ENCODE measurements at places on chromosomes 7 and 10. TPM values are rescaled to one million over a fixed set of nuclear protein-coding genes. Genes with fewer than 3 reads are reported as not detected.

DNA sequence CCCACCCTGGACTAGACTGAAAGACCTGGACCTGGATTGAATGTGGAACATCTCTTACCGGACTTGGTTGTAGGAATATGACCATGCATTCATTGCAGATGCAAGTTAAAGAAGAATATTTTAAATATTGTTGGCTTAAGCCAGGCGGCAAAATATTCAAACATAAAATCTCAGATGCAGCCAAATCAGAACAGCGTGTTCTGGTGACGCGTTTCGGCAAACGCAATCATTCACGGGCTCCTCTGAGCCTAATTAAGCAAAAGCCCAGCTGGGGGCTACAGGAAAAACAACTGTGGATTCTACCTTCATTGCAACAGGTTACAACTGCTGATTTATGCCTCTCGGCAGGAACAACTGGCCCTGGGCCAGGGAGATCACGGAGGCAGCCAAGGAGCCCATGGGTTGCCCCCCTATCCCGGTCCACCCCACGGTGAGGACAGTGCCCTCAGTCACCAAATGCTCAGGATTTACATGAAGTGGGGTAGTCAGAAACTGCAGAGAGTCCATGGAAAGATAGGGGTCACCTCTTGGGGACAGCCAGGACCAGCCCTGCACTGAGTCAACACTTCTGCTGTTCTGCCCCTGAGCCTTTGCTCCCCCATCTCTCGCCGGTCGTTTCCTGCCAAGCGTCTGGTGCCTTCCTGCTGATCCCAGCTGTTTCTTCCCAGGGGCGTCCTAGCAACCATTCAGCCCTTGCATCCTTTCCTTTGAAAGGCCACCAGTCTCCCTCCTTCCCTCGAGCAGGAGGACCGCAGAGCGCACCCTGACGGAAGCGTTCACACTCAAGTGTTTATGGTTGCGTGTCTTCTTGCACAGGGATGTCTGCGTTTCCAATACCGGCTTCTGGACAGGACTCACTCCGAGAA, 64.4 kb upstream of the SFMBT2 start:
- DNase-seq = peak; percentile 20

DNA sequence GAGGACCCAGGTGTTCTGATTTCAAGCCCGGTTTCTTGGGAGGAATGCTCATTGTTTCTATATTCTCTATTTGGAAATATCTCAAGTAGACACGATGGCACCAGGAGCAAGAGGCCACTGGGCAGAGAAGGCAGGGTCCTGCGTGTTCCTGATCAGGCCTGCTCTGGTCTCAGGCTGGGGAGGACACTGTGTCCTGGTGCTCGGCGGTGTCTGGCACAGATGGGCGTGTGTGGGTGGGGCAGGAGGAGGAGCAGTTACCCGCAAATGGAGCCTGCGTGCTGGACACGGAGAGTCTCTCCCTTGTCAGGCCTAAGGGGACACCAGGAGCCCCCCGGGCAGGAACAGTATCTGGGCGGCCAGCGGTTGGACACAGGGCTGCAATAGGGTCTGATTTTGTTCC, 25.9 kb upstream of the GOLGA7B start:
- DNase-seq = no peak

The DGKI gene
- total RNA-seq = 0.34 TPM

The PLAC9 gene
- total RNA-seq = 8.2 TPM

All from left colon (tissue), 2 donors.